Stimulated activated CD4-positive, alpha-beta T cell treated with anti-CD3 and anti-CD28 coated beads, Interleukin-15, amount 100 ng/mL, for 1 hour (primary cell): ENCODE measurements at places on chromosomes 12 and 14.

DNA sequence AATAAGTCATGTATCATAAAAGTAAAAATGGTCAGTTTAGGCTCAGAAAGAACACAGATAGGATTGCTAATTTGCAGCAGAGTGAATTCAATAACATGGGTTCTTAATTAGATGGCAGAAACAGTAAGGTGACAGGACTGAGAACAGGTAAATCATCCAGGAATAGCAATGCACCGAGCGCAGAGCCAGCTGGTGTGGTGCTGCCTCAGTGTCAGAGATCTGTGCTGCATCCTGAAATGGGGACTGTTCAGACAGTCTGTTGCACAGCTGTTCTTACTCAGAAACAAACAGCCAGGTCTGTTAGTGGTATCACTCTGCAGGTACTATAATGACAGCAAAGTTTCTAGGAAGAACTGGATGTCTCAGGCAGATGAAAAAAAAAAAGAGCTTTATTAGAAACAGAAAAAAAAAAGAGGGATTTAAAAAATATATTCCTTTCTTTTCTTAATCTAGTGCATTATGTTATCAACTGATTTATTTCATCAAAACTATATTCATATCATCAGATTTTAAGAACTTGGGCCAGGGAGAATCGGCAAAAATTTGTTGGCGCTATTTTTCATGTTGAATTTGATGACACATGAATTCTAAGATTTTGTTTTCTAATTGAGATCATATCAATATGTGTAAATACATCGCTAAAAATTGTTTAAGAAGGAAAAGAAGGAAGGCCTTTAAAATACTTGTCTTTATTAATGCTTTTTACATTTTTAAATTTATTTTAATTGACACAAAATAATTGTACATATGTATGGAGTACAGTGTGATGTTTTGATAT lies 501.8 kb downstream of the PRKD1 start:
- no peak for DNase-seq

- no peak for DNase-seq
These were observed 21.1 kb downstream of the GSC start for GRCh38 chr14:94748667-94749347.

DNA sequence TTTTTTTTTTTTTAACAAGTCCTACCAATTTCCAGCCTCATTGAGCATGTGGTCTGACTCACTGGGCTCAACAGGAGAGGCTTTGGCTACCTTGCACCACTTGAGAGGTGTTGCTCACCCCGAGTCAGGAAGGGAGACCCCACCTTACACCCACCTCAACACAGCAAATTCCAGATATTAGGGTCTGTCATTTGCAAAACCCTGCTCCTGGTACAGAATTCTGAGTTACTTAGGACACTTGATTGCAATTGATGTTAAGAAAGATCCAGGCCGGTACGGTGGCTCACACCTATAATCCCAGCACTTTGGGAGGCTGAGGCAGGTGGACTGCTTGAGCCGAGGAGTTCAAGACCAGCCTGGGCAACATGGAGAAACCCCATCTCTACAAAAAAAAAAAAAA lies 14.1 kb downstream of the DGLUCY start:
- no peak for DNase-seq

- no peak for DNase-seq
These were observed 812 bp downstream of the NABP2 start for GRCh38 chr12:56224954-56225353.

DNA sequence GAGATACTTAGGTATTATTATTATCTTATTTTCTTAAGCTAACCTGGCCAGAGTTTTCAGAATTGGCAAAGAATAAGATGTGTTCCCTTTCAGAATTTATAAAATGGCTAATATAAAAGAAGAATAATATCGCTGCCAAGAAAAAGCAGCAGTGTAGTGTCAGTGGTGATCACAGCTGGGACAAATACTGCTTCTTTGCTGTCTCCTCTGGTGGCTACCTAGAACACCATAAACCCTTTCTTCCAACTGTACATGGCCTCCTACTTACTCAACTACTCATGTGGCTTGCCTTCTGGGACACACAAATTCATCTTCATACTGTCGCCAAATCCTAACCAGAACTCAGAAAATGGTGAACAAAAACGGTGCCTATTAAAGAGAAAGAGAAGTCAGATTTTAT lies 72.7 kb downstream of the MED13L start:
- no peak for DNase-seq

DNA sequence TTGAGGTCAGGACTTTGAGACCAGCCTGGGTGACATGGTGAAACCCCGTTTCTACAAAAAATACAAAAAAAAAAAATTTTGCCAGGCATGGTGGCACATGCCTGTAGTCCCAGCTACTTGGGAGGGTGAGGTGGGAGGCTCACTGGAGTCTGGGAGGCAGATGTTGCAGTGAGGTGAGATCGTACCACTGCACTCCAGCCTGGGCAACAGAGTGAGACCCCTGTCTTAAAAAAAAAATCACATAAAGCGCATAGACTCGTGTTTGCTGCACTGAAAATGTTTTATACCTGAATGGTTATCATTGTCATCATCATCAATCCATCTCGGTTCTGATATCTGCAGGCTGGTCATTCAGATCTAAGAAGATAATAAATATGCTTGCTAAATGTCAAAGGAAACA lies 24.8 kb upstream of the VPS37B start:
- no peak for DNase-seq

GRCh38 chr14:95144849-95145248 lies 12.5 kb downstream of the DICER1 start:
- DNase-seq = no peak

GRCh38 chr14:101034986-101035385 lies 131.5 kb upstream of the RTL1 start:
- no peak for DNase-seq

DNA sequence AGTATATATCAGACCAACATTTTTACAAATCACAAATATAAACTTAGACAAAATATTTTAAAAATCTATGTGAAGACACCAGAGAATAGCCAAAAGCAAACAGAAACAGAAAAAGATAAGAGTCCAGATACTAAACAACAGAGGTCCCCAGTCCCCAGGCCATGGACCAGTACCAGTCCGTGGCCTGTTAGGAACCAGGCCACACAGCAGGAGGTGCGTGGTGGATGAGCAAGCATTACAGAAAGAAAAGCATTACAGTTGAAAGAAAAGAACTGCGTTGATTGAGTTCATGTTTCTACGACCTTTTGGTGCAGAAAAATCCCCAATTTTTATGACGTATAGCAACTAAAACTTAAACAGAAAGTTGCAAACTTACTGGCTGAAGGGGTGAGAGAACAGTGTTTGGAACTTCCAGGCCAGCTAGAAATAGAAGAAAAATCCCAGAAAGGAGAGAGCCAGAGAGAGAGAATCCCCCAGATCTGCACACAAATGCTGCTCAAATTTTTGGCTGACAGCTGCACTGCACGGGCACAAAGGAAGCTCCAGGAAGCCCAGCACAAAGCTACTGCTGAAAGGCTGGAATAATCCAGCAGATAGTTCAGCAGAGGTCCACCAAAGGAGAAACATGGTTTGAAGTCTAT lies 159.6 kb upstream of the C14orf180 start:
- no peak for DNase-seq

- no peak for DNase-seq
These were observed 405.6 kb downstream of the GLT1D1 start for GRCh38 chr12:129258781-129259318.

GRCh38 chr14:57961786-57962060 lies 95.8 kb upstream of the SLC35F4 start:
- no peak for DNase-seq

DNA sequence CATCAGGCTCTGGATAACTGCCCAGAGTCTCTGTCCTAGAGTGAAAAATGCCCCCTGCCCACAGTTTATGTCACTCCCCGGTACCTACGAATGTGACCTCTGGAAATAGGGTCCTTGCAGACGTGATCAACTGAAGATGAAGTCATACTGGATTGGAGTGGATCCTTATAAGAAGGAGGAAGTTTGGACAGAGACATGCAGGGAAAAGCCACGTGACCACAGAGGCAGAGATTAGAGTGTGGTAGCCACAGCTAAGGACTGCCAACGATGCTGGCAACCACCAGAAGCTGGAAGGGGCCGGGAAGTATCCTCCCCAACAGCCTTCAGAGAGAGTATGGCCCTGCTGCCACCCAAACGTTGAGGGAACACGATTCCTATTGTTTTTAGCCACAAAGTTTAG lies 101.2 kb upstream of the NCOR2 start:
- DNase-seq = no peak

DNA sequence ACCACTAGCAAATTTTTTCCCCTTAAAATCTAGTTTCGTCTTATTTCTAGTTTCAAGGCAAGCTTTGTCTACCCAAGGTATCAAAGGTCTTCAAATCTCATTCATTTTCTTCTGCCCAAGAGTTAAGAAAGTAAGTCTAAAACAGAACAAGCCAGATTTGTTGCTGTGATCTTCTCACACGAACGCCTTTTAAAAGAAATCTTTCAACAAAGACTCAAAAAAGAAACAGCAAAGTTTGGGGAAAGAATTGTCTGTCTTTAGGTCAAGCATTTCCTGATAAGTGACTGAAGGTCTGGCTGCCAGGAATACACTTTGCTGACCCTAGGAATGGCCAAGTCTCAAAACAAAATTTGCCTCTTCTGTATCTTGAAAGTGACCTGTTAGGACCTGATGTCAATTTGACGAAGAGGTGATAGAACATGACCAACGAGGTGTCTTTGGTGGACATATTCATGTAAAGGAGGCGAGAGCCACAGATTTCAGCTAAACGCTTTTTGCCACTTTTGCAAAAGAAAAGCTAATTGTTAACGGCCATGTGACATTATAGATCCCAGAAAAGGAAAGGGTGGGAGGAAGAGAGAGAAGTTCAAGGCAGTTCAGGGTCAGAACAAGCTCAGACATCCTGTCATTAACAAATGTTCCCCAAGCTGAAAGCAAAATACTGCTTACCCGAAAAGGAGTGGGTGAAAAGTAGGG lies 1.7 kb downstream of the CDK17 start:
- DNase-seq = no peak
